ENCODE measurements at places on chromosomes 13 and 19.

- no peak for DNase-seq
Measured at GRCh38 chr13:33550885-33551284, 265.3 kb upstream of the STARD13 start.

DNA sequence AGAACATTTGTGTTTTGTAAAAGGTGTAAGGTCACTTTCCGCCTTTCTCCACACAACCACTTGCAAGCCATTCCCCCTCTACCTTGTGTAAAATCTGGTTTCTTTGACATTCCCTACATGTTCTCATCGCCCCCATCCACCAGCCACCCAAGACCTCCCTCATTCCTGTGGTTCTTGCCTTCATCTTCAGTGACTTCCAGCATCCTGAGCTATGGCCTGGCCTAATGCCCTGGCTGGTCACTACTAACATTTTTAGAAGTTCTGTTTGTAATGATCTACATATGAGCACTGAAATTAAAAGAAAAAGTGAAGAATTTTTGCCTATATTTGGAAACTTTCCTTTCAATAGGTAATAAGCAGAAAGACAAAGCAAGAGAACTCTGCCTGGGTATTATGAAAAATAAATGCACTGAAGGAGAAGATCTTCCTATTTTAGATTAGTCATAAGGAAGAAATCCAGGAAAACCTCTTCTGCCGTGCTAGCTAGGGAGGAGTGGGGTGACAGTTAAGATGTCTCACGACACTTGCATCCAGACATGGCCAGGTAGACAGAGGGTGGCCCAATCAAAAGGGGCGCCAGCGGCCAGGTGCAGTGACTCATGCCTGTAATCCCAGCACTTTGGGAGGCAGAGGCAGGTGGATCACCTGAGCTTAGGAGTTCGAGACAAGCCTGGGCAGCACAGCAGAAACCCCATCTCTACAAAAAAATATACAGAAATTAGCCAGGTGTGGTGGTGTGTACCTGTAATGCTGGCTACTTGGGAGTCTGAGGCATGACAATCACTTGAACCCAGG is 28.1 kb upstream of the MPHOSPH8 start:
- DNase-seq = no peak

DNA sequence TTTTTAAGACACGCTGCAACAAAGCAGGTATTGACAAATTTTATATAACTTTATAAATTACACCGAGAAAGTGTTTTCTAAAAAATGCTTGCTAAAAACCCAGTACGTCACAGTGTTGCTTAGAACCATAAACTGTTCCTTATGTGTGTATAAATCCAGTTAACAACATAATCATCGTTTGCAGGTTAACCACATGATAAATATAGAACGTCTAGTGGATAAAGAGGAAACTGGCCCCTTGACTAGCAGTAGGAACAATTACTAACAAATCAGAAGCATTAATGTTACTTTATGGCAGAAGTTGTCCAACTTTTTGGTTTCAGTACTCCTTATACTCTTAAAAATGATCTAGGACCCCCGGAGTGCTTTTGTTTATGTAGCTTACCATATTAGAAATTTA is 1.2 kb downstream of the BRCA2 start:
- DNase-seq = no peak

- DNase-seq = no peak
Measured at GRCh38 chr13:18996627-18997051, 185.0 kb downstream of the TUBA3C start.

DNA sequence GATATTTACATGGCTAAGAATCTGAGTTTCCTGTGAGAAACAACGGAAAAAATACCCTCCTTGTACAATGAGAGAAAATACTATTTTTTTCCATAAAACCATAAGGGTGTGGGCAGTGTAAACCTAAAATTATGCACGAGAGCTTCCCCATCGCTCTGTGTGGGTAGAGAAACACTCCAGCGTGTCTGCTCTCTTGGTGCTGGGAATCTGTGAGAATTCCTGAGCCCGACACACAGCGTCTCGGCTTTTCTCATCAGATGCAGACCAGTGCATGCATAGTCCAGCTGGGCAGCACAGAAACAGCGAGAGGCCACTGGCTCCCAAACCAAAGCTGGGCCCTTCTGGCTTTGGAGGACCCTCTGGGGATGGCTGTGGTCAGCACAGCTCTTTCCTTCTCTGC is 12.0 kb downstream of the PLPP2 start:
- no peak for DNase-seq

DNA sequence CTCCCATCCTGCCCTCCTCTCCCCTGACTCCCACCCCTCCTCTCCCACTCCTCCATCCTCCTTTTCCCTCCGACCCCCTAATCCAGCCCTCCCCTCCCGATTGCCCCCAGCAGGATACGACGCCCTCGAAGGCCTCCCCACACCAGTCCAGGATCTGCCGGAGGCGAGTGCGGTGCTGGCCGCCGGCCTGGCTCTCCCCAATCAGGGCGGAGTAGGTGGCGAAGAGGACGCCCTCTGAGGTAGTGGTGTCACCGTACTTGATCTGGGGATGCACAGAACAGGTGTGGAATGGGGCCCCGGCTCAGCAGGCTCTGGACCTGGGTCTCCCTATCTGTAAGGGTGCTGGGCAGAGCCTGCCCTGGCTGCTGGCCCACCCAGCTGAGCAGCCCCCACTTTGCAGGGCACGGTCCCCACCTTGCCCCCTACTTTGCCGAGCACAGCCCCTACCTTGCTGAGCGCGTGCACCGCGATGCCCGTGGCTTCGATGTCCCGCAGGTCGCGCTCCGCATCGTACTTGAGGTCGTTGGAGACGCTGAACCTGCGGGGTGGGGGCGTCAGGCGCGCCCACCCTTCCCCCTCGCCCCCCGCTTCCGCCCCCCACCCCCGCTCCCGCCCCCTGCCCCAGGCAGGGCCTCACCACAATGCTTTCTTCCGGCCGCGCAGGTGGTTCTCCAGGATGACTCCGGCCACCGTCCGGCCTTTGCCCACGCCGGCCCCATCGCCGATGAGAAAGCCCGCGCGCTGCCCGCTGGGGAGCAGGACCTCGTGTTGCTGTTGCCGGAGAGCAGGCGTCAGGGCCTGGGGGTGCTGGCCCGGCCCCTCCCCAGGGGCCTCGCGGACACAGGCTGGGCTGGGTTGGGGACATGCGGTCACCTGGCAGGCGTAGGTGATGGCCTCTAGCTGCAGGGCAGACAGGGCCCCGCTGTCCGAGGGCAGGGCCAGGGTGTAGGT is 18.5 kb downstream of the GPX4 start:
- DNase-seq = no peak

GRCh38 chr13:36950330-36950729 is 30.3 kb upstream of the SMAD9 start:
- DNase-seq = no peak

- DNase-seq = no peak
Measured at GRCh38 chr19:58261600-58261967, 17.2 kb upstream of the ZNF8 start.

Measured in urothelium cell line (cell line).